ENCODE measurements at places on chromosomes 7 and 10. TPM values are rescaled to one million over a fixed set of nuclear protein-coding genes. Genes with fewer than 3 reads are reported as not detected.

DNA sequence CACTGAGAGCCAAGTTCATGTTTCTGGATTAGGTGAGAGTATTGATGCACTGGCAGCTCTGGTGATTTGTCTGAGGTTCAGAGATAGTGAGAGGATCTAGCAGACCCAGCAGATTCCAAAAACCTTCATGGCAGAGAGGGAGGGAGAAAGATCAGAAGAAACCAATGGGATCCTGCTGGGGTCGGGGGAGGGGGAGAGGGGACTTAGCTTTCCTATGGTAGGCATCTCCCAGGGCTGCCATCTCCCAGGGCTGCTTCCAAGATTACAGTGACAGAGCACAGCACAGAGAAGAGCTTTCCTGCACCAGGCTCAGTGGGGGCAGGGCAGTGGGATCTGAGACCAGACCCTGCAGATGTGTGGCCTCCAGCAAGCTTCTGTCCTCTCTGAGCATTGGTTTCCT, 76.8 kb upstream of the GDF10 start:
- H3K27me3 ChIP-seq = no peaks in the 10 kb centered on the region
- no peak overlapping the region for H3K4me3 ChIP-seq
- H3K4me1 ChIP-seq = no peaks in the 10 kb centered on the region
- H3K27ac ChIP-seq = no peak overlapping the region
- no peaks in the 10 kb centered on the region for H3K36me3 ChIP-seq

SSC4D gene
- total RNA-seq = not detected

GPER1 gene
- 2.2 TPM for total RNA-seq

- H3K27me3 ChIP-seq = no peaks in the 10 kb centered on the region
- no peak overlapping the region for H3K4me3 ChIP-seq
- H3K4me1 ChIP-seq = no peaks in the 10 kb centered on the region
- H3K27ac ChIP-seq = no peak overlapping the region
- no peak for DNase-seq
- H3K36me3 ChIP-seq = no peaks in the 10 kb centered on the region
Observed at GRCh38 chr7:39428221-39428620, 138.0 kb upstream of the YAE1 start.

- H3K36me3 ChIP-seq = no peaks in the 10 kb centered on the region
- no peaks in the 10 kb centered on the region for H3K27me3 ChIP-seq
- H3K4me1 ChIP-seq = peaks cover 100% of the 10 kb centered on the region
- peak overlapping the region; percentile 91 for H3K27ac ChIP-seq
- H3K4me3 ChIP-seq = no peak overlapping the region
Observed at GRCh38 chr7:27124096-27124901, 6.3 kb downstream of the HOXA4 start.

ATOH7 gene
- total RNA-seq = not detected

DNA sequence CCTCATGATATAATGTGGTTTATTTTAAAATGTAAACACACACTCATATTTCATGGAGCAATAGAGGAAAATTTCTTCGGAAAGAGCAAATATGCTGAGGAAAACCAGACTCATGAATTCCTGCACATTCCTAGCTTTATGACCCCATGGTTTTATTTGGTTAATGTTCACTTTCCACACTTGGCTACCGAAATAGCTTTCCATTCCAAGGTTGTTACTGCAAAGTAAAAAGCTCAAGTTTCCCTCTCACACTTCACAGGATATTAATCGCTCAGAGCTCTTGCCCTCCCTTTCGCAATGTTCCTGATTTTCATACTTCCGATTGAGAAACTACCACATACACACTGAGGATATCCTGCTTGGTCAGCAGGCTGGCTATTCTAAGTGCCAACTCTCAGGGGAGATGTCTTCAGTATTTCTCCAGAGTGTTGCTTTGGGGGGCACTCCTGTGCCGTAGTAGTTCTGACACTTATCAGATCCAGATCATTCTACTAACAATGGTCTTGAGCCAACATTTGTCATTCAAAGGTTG, 77.5 kb upstream of the STEAP1B start:
- H3K36me3 ChIP-seq = no peaks in the 10 kb centered on the region
- peaks cover 17% of the 10 kb centered on the region for H3K4me1 ChIP-seq
- no peak for DNase-seq
- H3K27ac ChIP-seq = peak overlapping the region; percentile 70

PON3 gene
- total RNA-seq = 0.60 TPM

LIPM gene
- total RNA-seq = not detected

TCERG1L gene
- total RNA-seq = not detected

DNA sequence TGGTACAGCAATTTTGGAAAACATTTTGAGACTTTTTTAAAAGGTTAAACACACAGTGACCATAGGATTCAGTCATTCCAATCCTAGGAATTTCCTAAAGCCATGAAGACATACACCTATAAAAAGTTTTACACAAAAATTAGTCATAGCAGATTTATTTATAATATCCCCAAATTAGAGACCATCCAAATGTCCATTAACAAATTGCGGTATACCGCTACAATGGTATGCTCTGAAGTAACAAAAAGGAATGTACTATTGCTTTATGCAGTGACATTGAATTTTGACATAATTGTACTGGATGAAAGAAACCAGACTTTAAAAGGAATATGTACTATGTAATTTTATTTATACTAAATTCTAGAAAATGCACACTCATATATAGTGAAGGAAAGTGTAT, 362.8 kb downstream of the HGF start:
- H3K27ac ChIP-seq = no peak overlapping the region
- no peaks in the 10 kb centered on the region for H3K36me3 ChIP-seq
- no peak overlapping the region for H3K4me3 ChIP-seq
- DNase-seq = no peak

GRCh38 chr7:89994483-89994882, 159.8 kb upstream of the STEAP1 start:
- H3K4me3 ChIP-seq = no peak overlapping the region
- H3K27ac ChIP-seq = no peak overlapping the region
- H3K27me3 ChIP-seq = no peaks in the 10 kb centered on the region
- no peak for DNase-seq
- no peaks in the 10 kb centered on the region for H3K36me3 ChIP-seq

BMS1 gene
- total RNA-seq = 9.7 TPM

DNA sequence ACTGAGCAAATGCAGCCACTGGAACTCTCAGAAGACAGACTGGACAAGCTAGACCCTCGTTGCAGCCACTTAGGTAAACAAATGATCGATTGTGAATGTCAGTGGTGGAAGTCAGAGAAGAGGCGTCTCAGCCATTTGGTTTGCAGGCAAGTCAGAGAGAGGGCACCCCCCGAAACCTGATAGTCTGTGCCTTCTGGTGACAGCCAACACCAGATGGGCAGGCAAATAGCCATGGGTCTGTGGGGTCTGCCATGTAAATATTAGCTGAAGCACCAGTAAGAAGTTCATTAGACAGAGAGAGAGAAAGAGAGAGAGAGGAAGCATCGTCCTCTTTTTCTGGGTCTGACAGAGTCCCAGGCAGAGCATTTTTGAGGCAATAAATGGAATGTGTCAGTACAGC, 5.4 kb downstream of the PPP1R17 start:
- no peaks in the 10 kb centered on the region for H3K4me1 ChIP-seq
- H3K4me3 ChIP-seq = no peak overlapping the region
- DNase-seq = no peak
- H3K27ac ChIP-seq = no peak overlapping the region

FBXW4 gene
- 51.3 TPM for total RNA-seq

GRCh38 chr10:116124777-116125176, 148.2 kb downstream of the GFRA1 start:
- no peak overlapping the region for H3K27ac ChIP-seq
- H3K36me3 ChIP-seq = no peaks in the 10 kb centered on the region
- no peak overlapping the region for H3K4me3 ChIP-seq
- H3K27me3 ChIP-seq = no peaks in the 10 kb centered on the region
- no peaks in the 10 kb centered on the region for H3K4me1 ChIP-seq

- no peaks in the 10 kb centered on the region for H3K36me3 ChIP-seq
- no peak overlapping the region for H3K27ac ChIP-seq
- H3K27me3 ChIP-seq = no peaks in the 10 kb centered on the region
Observed at GRCh38 chr10:104614245-104614831, 26.8 kb upstream of the SORCS3 start.

ARL4A gene
- total RNA-seq = 52.4 TPM

GRCh38 chr7:91041901-91042484, 222.2 kb upstream of the FZD1 start:
- no peaks in the 10 kb centered on the region for H3K4me1 ChIP-seq
- no peak overlapping the region for H3K27ac ChIP-seq
- H3K4me3 ChIP-seq = no peak overlapping the region
- DNase-seq = no peak

LLCFC1 gene
- total RNA-seq = not detected

HOXA9 gene
- 58.9 TPM for total RNA-seq

- no peaks in the 10 kb centered on the region for H3K27me3 ChIP-seq
- no peak overlapping the region for H3K4me3 ChIP-seq
- H3K36me3 ChIP-seq = no peaks in the 10 kb centered on the region
- no peak overlapping the region for H3K27ac ChIP-seq
- no peak for DNase-seq
Observed at GRCh38 chr7:127114742-127115265, 137.9 kb downstream of the GRM8 start.

- no peak overlapping the region for H3K4me3 ChIP-seq
- H3K27ac ChIP-seq = no peak overlapping the region
- H3K4me1 ChIP-seq = no peaks in the 10 kb centered on the region
Observed at GRCh38 chr7:46131916-46132795, 211.1 kb upstream of the IGFBP3 start.

- DNase-seq = peak; percentile 9
- no peaks in the 10 kb centered on the region for H3K36me3 ChIP-seq
- peaks cover 30% of the 10 kb centered on the region for H3K4me1 ChIP-seq
- H3K27ac ChIP-seq = peak overlapping the region; percentile 94
- H3K4me3 ChIP-seq = peak overlapping the region; percentile 97
Observed at GRCh38 chr7:10939237-10939910, 34.3 kb upstream of the PHF14 start.

DNA sequence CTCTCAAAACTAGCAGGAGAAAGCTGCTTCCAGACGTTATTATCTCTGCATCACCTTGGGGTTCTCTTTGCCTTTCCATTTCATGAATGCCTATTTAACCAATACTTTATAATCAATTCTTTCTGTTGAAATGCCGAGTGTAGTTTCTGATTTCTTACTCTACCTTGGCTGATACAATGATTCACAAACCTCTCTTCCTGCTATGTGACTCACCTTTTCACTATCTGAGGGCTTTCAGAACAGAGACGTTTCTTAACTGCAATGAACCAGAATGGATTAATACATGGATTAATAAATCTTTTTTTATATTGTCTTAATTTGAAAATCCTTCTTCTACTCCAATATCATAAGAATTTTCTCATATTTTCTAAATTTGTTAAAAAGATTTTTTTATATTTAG, 46.4 kb upstream of the ZNF746 start:
- H3K4me3 ChIP-seq = no peak overlapping the region
- H3K36me3 ChIP-seq = peaks cover 6% of the 10 kb centered on the region
- H3K4me1 ChIP-seq = no peaks in the 10 kb centered on the region

- H3K36me3 ChIP-seq = no peaks in the 10 kb centered on the region
- DNase-seq = no peak
- no peaks in the 10 kb centered on the region for H3K4me1 ChIP-seq
- H3K27ac ChIP-seq = no peak overlapping the region
- no peaks in the 10 kb centered on the region for H3K27me3 ChIP-seq
- H3K4me3 ChIP-seq = no peak overlapping the region
Observed at GRCh38 chr7:144747936-144748335, 87.9 kb downstream of the TPK1 start.

MNX1 gene
- total RNA-seq = 11.7 TPM

- H3K36me3 ChIP-seq = no peaks in the 10 kb centered on the region
- no peak overlapping the region for H3K27ac ChIP-seq
- no peak overlapping the region for H3K4me3 ChIP-seq
- no peaks in the 10 kb centered on the region for H3K27me3 ChIP-seq
Observed at GRCh38 chr7:39433550-39433949, 132.7 kb upstream of the YAE1 start.

DNA sequence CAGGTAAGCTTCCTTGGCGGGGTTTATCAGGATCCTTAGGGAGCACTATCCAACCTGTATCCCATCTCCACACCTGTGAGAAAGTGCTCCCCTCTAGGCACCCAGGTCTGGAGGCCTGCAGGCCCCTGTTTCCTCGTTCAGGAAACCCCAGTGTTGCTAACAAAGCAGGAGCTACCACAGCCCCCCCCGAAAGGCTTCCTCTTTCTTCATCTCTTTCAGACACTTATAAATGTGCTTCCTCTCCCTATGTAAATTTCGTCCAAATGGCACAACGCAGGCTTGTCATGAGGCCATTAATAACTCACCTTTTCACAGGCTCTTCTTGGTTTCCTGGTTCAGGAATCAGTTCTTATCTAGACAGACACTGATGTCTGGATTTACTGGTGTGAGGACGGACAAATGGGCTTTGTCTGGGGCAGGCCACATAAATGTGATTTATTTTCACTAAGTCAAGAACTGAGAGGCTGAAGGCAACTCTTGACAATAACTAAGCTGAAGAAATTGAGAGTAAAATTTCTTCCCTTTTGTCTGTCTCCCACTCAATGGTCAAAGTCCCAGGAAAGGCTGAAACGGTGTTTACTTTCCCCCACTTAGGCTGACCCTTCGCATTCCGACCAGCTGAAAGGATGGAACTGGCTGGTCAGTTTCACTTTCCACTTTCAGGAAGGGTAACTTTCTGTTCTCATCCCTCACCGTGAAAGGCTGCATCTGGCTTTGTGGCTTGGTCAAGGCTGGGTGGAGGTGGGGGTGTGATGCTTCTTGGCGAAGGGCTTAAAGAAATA, 46.8 kb downstream of the PIK3AP1 start:
- peaks cover 30% of the 10 kb centered on the region for H3K4me1 ChIP-seq
- H3K27me3 ChIP-seq = no peaks in the 10 kb centered on the region

- peaks cover 6% of the 10 kb centered on the region for H3K27me3 ChIP-seq
- no peak for DNase-seq
- H3K27ac ChIP-seq = no peak overlapping the region
- no peak overlapping the region for H3K4me3 ChIP-seq
- no peaks in the 10 kb centered on the region for H3K36me3 ChIP-seq
- peaks cover 14% of the 10 kb centered on the region for H3K4me1 ChIP-seq
Observed at GRCh38 chr7:74023786-74024185, 4.2 kb upstream of the ELN start.

CAV1 gene
- 73.8 TPM for total RNA-seq

EGR2 gene
- 1.3 TPM for total RNA-seq

AFAP1L2 gene
- total RNA-seq = 12.2 TPM

AOAH gene
- total RNA-seq = 139 TPM

- H3K4me1 ChIP-seq = no peaks in the 10 kb centered on the region
- H3K36me3 ChIP-seq = no peaks in the 10 kb centered on the region
- H3K27me3 ChIP-seq = no peaks in the 10 kb centered on the region
- H3K4me3 ChIP-seq = no peak overlapping the region
- no peak overlapping the region for H3K27ac ChIP-seq
Observed at GRCh38 chr7:69883399-69883891, 285.2 kb downstream of the AUTS2 start.

ZNF488 gene
- total RNA-seq = not detected

DNA sequence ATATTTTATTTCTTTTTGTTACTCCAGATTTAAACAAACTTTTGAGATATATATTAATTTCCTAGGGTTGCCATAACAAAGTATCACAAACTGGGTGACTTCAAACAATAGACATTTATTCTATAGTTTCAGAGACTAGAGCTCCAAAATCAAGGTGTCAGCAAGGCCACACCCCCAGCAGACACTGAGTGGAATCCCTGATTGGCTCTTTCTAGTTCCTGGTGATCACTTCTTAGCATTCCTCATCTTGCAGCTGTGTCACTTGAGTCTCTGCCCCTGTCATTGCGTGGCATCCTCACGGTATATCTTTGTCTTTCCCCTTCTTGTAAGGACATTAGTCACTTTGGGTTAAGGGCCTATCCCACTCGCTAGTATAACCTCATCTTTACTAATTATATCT, 7.6 kb upstream of the SLC26A3 start:
- no peak overlapping the region for H3K27ac ChIP-seq
- H3K4me1 ChIP-seq = no peaks in the 10 kb centered on the region
- DNase-seq = no peak
- H3K36me3 ChIP-seq = no peaks in the 10 kb centered on the region
- H3K27me3 ChIP-seq = no peaks in the 10 kb centered on the region
- H3K4me3 ChIP-seq = no peak overlapping the region

All from transverse colon (tissue), 4 donors.